ENCODE measurements at places on chromosomes 7 and 10.

- peak; percentile 74 for DNase-seq
Observed at GRCh38 chr10:104325436-104326435, 12.5 kb downstream of the ITPRIP start.

DNA sequence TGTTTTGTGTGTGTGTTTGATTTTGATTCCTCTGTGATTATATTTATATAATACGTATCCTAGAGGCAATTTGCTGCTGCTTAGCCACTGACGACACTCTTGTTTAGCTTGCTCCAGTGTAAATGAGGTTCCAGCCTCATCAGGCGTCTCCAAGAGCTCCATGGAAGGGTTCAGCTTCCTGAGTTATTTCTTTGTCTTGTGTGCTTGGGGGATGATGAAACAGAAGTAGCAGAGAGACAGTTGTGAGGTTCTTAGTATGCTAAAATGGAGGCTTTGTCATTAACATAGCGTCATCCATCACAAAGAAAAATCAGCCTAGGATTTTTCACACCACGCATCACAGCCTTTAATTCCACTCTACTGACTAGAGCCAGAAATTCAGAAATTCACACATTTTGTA, 85.1 kb downstream of the KLF6 start:
- DNase-seq = no peak

DNA sequence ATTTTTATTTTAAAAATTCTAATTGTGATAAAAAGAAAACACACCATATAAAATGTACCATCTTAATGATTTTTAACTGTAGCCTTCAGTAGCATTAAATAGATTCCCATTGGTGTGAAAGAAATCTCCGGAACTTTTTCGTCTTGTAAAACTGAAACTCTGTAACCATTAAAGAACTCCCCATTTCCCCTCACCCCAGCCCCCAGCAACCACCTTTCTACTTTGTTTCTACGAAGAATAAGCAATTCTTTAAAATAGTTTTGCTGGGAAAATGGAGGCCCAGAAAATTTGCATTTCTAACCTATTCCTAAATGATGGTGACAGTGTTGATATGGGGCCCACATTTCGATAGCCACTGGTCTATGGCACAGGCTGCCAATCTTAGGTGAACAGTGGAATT, 305.4 kb upstream of the PFKP start:
- no peak for DNase-seq

- DNase-seq = no peak
Observed at GRCh38 chr10:15158972-15159371, 9.5 kb downstream of the NMT2 start.

GRCh38 chr10:58282615-58283014, 13.7 kb downstream of the CISD1 start:
- DNase-seq = no peak

GRCh38 chr10:13491747-13492360, 37.0 kb downstream of the BEND7 start:
- no peak for DNase-seq

GRCh38 chr7:106257752-106258151, 27.0 kb downstream of the NAMPT start:
- DNase-seq = no peak

DNA sequence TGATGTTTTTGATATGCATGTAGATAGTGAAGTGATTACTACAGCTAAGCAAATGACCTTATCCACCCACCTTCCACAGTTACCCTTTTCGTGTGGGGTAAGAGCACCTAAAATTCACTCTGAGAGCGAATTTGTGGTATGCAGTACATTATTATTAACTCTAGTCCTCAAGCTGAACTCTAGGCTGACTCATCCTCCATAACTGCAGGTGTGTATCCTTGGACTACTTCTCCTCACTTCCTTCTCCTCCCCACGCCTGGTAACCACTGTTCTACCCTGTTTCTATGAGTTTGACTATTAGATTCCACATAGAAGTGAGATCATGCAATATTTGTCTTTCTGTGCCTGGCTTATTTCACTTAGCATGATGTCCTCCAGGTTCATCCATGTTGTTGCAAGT, 484.6 kb downstream of the GATA3 start:
- peak; percentile 27 for DNase-seq

DNA sequence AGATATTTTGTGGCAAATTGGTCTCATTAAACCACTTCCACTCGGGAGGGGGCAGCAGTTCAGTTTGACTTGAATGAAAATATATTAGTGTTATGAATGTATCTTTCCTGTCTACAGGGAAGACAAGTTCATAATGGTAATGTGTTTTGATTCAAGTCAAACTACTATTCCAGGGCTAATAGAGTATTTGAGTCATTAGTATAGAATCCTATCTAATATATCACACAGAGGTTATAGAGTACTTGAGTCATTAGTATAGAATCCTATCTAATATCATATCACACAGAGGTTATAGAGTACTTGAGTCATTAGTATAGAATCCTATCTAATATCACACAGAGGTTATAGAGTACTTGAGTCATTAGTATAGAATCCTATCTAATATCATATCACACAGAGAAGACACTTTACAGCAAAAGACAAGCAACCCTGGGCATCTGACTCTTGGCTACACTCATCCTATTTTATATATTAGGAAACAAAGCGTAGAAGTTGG, 199.7 kb upstream of the MAGI2 start:
- no peak for DNase-seq

- no peak for DNase-seq
Observed at GRCh38 chr10:76125900-76126299, 694.5 kb downstream of the LRMDA start.

- no peak for DNase-seq
Observed at GRCh38 chr10:1089017-1089689, 33.0 kb downstream of the WDR37 start.

DNA sequence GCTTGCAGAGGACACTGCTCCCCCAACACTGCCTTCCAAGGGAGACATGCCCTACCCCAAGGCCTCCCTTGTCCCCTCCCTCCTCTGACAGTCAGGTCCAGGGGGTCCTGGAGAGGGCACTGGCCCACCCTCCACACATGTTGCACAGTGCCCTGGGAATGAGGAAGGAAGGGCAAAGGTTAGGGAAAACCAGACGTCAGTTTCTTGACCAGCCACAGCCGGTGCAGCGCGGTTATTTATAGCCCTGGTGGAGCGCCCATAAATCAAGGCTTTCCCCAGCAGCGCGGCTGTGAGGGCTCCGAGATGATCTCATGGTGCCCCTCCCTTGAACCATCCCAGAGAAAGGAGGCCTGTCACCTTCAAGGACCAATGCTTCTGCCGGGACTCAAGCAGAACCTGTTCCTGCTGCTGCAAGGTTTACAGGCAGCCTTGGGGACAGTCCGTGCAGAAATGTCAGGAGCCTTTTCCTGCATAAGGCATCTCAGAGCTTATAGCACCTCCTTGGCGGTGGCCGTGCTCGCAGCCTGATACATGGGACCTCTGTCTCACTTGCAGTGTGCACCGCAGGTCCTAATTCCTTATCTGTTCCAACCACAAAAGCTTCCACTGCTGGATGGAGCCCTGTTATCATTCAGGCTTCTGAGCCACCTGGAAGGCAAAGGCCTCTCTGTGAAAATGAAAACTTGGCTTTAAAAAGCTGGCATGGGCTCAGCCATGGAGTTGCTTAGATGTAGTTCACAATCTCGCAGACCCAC, 127.3 kb downstream of the LHPP start:
- DNase-seq = peak; percentile 17

Data from HT1080 (cell line).